T-helper 1 cell (primary cell): ENCODE measurements at places on chromosomes 3 and 15.

DNA sequence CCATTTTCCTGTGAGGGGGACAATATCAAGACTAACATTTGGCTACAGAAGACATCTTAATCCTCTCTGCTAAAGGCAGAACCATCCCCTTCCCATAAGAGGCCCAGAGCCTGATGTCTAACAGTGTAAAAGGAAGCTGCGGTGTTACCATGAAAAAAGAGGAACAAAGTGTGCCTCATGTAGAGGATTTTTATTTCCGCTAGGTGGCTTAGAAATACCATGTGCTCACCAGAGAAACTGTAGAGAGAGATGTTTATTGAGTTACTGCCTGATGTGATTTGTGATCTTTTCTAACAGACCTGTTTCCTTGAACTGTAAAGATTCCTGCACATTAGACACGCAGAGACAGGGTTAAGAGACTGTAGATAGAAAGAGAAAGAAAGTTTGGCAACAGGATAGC is 22.0 kb downstream of the OR5H15 start:
- no peak for DNase-seq

- peak; percentile 16 for DNase-seq
Measured at GRCh38 chr3:112560721-112561483, 860 bp downstream of the ATG3 start.

DNA sequence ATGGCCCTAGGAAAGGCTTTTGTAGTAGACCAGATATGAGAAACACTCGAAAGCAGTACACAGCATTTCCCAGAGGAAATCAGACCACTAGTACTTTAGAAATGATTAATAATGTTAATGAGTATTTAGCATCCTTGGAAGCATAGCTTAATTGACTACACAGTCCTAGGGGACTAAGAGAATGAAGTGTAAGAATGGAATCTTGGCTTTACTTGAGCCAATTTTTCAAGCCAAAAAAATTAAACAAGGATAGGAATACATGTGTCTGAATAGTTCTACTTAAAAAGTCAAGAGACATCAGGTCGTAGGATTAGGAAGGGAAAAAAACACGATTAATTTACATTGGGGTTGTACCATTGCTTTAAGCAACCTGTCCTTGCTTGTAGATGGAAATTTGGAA is 38.2 kb downstream of the DPPA2 start:
- no peak for DNase-seq

GRCh38 chr3:130839813-130840212 is 54.1 kb upstream of the ATP2C1 start:
- no peak for DNase-seq

- no peak for DNase-seq
Measured at GRCh38 chr15:63218100-63218808, 28.8 kb downstream of the RAB8B start.

- no peak for DNase-seq
Measured at GRCh38 chr3:64251019-64251418, 25.8 kb upstream of the PRICKLE2 start.

DNA sequence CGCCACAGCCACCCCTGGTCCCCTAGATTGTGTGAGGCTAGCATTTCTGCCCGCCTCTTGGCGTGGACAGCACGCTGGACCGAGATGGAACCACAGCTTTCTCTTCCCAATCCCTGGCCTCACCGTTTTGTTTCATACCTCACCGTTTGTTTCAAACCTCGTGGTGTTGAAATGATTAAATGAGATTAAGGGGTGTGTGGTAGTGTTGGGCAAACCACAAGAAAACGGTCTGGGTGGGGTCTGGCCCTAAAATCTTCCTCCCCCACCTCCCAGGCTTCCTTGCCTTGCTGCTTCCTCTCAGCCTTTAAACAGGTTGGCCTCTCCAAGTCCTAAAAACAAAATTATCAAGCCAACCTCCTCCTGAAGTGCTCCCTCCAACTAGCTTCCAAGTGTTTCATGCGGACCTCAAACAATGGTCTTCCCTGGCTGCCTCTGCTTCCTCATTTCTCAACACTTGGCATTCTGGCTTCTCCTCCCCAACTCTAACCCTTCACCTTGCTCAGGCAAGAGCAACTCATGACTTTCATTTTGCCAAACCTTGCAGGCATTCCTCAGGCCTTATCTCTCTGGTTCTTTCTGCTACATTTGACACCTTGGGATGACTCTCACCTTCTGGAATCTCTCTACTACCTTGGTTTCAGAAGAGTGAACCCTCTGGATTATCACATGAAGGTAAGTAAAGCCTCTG is 1.4 kb upstream of the ATP13A3 start:
- peak; percentile 59 for DNase-seq

- no peak for DNase-seq
Measured at GRCh38 chr3:112095731-112096130, 9.5 kb downstream of the C3orf52 start.

DNA sequence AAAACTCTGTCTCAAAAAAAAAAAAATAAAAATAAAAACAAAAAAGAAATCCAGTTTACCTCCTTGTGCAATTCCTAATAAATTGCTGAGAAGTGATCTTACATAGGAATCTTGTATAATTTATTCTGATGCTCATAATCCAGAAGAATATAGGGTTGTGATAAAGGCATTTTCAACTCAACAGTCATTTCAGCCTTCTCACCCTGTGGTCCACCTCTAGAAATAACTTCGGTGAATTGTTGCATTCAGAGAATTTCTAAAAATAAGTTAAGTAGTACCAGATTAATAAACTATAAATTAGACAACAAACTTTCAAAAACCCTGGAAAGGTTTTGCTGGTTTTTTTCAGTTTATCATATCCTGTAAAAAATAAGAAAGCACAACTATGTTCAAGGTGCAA is 20.2 kb downstream of the RAF1 start:
- no peak for DNase-seq

GRCh38 chr3:46416125-46416810 is 9.2 kb downstream of the CCRL2 start:
- DNase-seq, result no peak

GRCh38 chr3:108219336-108219735 is 2.9 kb downstream of the IFT57 start:
- no peak for DNase-seq

GRCh38 chr15:73049564-73050215 is 2.6 kb upstream of the NEO1 start:
- DNase-seq, result no peak

DNA sequence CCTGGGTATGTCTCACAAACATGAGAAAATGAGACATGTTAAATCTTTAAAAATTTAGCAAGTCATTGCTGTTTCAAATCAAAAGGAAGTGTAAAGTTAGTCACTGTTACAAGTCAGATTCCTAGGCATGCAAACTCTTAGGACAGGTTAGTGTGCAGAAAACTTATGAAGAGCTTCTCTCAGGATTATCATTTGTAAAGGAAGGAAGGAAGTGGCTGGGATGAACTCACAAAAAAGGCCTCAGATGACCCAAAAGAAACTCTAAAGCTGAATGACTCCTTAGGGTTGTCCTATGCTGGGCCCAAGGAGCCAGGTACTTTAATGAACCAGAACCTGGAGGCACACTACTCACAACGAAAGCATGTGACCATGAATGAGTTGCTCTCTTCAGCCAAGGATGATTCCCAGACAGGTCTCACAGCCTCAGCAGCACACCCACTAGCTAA is 25.0 kb downstream of the MSL2 start:
- no peak for DNase-seq

DNA sequence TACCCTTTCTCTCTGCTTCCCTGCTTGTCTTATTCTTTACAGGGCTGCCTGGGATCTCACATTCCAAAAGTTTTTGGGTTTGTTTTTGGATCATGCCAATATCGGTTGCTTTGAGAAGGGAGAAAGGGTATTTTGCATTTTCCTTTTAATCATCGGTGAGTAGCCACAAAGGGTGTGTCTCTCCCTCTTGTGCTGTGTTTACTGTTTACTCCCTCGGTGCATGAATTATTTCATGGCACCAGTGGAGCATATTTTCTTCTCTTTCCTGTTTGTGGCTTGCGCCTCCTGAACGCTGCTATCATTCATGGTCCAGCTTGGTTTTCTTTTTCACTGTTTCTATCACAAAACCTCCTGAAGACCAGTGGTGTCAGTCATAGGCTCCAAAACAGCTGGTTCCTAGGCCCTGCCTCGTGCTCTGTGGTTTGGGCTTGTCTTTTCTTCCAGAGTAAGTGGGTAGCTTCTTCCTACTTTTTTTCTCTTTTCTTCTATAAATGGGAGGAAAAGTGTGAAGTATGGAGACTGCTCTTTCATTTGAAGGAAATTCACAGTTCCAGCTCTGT is 54.9 kb downstream of the IGF1R start:
- no peak for DNase-seq

- no peak for DNase-seq
Measured at GRCh38 chr3:196736670-196737374, 2.8 kb upstream of the PAK2 start.
